GM10248 (cell line): ENCODE measurements at places on chromosomes 5 and 9.

DNA sequence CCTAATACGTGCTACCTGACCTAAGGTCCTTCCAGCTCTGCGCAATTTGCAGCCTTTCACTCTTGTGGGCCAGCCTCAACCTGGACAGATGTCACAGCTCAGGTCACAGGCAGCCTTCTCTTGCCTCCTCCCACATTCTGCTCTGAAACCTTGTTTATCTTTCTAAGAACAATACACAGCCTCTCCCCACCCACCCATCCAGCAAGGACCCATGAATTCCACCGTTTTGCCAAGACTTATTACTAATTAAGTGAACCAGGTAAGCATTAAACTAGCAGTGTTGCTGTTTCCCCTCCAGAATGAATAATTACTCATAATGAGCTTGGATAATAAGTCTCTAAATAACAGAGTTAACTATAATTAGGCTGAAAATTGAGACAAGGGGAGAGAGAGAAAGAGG is 11.0 kb downstream of the FABP6 start:
- DNase-seq, result no peak

GRCh38 chr9:23825700-23826099 is 340 bp downstream of the ELAVL2 start:
- no peak for DNase-seq

- no peak for DNase-seq
Observed at GRCh38 chr9:116837018-116837989, 150.2 kb downstream of the TRIM32 start.

DNA sequence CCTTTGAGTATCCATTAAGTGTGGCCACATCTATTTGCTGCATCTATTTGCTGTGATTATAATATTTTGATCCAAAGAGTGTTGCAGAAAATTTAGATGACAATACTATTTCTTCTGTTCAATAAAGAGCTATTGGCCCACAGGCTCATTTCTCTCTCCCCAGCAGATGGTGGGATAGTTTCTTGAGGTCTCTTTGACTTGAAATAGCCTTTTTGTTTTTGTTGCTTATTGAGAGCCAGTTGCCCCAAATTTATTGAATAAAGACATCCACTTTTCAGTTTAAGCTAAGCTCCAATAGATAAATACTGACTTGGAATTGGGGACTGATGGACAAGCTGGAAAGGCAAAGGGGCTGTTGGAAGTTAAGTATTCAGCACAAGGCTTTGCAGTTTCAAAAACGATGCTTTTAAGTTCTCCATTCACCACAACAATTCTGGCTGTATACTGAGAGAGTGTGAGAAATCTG is 290.1 kb upstream of the MPDZ start:
- DNase-seq, result no peak

DNA sequence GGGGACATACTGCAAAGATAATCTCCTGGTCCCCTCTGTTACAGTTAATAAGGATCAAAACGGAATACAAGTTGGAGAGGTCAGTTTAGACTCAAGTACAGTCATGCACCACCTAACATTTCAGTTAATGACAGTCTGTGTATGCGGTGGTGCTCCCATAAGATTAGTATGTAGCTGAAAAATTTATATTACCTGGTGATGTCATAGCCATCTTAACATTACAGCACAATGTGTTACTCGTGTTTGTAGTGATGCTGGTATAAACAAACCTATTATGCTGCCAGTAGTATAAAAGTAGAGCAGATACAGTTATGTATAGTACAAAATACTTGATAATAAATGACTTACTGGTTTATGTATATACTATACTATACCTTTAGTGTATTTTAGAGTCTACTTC is 207.9 kb downstream of the GDNF start:
- no peak for DNase-seq

DNA sequence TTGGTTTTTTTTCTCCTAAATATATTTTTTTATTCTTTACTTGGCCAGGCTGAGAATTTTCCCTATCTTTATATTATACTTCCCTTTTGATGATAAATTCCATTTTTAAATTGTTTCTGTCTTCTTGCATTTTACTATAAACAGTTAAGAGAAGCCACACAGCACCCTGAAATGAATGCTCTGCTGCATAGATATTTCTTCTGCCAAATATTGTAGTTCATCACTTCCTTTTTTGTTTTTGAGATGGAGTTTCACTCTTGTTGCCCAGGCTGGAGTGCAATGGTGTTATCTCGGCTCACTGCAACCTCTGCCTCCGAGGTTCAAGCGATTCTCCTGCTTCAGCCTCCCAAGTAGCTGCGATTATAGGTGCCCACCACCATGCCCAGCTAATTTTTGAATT is 8.5 kb upstream of the INIP start:
- DNase-seq, result no peak

DNA sequence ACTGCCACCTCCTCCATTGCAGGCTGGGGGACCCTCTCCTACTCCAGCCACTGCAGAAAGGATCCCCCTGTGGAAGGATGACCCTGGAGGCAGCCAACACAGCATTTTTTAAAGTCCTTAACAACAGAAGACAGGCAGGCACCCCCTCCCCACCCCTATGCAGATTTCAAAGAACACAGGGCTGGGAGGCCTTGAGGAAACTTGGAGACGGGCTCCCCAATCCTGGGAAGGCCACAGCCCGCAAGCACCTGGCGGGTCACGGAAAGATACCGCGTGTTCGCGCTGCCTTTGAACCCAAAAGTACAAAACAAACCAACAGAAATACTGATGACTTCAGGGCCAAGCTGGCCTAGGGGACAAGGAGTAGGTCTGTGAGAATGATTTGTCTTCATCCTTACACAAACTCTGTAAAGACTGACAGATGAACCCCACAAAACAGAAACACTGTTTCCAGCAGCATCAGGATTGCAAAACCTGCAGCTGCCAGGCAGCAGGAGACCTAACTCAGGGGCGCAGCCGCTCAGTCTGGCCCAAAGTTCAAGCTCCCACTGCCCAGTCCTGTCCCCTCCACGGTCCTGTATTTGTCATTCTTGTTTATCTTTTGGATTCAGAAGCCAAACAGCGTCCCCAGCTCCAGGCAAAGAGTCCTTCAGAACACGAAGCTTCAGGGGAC is 13.8 kb downstream of the VAV2 start:
- DNase-seq, result no peak

- DNase-seq, result peak; percentile 45
Observed at GRCh38 chr9:93577078-93577974, 942 bp downstream of the PHF2 start.

GRCh38 chr9:114461468-114461867 is 43.8 kb downstream of the WHRN start:
- DNase-seq, result no peak

DNA sequence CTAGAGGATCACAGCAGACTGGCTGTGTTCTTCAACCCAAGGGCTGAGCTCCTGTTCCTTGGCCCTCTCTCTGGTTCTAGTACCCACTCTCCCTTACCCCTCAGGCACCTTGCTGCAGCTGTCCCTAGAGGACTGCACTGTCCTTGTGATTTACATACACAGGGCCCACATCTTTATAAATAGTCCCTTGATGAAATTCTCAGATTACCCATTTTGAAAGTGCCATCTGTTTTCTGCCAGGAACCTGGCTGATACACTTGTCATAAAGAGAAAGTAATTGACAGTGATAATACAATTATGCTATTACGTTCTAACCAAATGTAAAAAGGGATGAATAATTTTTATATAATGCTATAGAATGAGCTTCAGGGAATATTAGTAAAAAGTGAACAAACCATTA is 16.5 kb upstream of the SPARC start:
- DNase-seq, result peak; percentile 50

DNA sequence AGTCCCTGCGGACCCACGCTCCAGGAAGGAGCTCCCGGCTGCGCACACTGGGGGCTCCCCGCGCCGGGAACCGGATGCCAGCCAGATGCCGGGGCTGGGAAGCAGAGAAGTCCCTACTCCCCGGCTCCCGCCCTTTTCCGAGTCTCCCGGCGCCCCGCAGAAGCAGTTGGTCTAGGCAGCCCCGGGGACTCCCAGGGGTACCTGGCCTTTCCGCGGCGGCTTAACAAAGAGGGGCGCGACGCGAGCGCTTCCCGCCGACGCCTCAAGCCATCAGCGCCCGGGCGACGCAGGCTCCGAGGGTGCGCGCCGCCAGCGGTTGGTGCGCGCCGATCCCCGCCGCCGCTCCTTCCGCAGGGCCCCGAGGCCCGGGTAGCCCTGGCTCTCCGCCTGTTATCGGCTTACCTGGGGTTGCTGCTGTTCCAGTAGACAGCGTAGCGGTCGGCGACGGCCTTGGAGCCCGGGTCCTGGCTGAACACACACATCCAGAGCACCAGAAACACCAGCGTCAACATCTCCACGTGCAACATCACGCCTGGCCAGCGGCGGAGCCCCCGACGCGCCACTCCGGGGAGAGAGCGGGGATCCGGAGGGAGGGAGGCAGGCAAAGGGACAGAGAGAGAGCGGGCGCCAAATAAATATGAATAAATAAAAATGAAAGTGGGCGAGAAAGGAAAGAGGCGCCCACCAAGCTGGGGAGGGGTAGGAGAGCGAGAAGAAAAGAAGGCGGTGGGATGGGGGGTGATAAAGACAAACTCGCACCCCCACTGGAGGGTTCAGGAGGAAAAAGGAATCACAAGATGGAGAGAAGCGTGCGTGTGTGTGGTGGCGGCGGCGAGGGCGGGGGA is 428 bp downstream of the EFNA5 start:
- peak; percentile 29 for DNase-seq

DNA sequence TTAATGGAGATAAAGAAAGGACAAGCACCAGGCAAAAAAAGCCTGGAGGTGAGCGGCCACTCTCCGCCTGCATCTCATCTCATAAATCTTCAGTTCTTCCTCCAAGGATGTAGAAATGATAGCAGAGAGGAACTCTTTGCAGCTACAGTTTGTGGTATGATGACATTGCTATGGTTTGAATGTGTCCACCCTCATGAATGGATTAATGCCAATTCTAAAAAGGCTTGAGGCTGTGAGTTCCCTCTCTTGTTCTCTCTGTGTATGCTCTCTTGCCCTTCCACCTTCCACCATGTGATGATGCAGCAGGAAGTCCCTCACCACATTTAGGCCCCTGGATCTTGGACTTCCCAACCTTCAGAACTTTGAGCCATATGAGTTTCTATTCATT is 126.4 kb downstream of the SPOCK1 start:
- no peak for DNase-seq

- no peak for DNase-seq
Observed at GRCh38 chr9:114266969-114267368, 55.9 kb upstream of the ORM1 start.

DNA sequence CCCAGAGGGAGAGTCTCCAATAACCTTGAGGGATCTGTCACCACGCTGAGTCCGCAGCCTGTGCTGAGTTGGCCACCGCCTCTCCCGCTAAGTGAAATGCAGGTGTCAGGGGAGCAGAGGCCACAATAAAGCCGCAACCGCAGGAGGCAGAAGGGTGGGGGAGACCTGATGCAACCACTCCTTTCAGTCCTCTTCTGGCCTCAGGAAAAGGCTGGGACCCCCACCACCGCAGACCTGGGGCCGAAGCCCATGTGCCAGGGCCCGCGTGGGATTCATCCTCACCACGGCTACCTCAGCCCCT is 576 bp downstream of the MAP1B start:
- DNase-seq, result peak; percentile 52

- no peak for DNase-seq
Observed at GRCh38 chr5:116598911-116599310, 24.3 kb upstream of the SEMA6A start.

- peak; percentile 70 for DNase-seq
Observed at GRCh38 chr5:109408991-109409843, 557 bp downstream of the PJA2 start.

DNA sequence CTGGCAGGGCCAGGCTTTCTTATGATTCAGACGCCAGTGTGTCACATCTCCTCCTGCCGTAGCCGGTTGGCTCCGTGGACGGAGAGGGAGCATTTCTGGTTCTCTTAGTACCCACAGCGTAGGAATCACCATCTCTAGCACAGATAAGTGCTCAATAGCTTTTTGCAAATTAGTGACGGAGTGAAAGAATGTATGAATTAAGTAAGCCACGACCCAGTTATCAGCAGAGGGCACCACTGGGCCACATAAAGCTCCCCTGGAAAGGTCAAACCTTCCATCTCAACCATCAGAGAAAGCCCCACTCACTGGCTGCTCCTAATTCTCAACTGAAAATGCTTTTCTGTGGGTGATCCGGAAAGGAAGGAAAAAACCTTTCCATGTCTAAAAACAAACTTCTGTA is 317.0 kb upstream of the ADCY2 start:
- no peak for DNase-seq

DNA sequence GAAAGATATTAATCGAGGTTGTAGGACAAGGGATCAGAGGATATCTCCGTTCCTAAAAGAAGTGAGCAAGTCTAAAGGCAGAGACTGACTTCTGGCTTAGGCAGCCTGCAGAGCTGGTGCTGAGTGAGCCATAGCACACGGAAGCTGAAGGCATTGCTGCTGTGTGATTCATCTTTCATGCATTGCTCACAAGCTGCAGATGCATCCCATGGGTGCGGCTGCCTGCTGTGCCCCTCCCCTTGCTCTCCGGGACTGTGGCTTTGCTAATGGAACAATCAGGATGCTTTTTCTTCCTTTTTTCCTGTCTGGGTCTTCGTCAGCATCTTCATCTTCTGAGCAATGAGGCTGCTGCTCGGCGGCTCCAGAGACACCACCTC is 341.4 kb downstream of the DIRAS2 start:
- DNase-seq, result no peak

GRCh38 chr9:3863111-3863528 is 337.3 kb upstream of the RFX3 start:
- no peak for DNase-seq

DNA sequence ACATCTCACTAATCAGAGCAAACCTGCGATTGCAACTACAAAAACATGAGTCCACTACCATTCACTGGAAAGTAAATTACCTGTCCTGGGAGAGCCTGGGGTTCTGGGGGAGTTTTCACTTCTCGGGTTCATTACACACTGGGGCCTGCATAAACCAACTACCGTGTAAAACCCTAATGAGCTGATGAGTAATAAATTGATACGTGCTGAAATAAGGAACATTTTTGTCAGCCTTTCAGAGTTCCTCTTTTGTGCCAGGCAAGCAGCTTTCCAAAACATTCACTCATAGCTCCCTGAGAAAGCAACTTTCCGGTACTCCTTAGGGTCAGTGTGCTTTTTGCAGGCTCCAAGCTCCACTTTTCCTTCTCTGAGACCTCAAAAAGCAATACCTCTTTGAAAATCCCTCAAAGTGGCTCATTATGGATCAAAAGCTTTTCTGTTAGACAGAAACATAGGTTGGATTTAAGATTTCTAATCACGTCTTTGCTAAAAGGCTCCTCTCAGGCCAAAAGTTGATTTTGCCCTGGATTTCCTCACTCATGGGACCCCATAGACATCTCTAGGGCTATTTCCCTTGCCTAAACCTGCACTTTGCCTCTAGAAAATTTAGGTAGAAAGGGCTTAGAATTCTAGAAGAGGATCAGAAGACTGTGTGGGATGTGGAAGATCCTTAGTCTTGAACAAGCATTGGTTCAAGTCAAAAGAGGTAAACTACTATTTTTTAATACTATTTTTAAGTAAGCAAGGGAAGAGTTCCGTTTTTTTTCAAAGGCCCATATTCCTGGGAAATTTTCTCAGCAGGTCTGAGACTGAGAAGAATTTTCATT is 74.8 kb downstream of the ST8SIA4 start:
- peak; percentile 42 for DNase-seq

DNA sequence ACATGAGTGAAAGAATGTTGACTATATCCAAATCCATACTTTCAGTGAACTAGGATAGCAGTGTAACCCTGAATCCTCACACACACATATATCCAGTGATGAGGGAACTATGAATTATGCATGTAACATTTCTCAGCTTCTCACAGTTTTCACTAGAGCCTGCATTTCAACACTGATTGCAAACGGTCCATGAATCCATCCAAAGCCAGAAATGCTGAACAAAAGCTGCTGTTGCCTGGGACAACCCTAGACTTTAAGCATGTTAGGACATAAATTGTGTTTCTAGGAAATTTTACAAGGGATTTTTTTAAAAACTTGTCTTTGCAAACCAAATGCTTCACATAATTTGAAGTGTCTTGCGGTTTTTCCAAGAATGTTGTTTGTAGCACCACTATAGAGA is 2010.0 kb upstream of the WWC1 start:
- no peak for DNase-seq
